COLO829 (cell line): ENCODE measurements at places on chromosomes 5 and 9.

DNA sequence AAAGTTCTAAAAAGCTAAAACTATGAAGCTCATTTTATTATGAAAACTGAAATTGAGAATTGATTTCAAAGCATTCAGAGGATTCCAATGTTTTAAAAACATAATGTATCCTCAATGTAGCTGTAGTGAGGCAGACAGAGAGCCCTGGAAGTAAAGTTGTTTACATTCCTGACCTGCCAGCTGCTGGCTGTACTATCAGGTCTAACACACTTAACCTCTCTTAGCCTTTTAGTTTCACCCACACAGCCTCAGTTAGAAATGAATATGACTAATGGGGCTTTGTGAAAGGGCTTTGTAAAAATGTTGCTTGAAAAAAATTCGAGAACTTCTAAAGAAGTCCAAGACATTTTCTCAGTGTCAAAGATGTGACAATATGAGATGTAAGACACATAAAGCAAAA lies 122.6 kb downstream of the FBXL17 start:
- DNase-seq = peak; percentile 2

DNA sequence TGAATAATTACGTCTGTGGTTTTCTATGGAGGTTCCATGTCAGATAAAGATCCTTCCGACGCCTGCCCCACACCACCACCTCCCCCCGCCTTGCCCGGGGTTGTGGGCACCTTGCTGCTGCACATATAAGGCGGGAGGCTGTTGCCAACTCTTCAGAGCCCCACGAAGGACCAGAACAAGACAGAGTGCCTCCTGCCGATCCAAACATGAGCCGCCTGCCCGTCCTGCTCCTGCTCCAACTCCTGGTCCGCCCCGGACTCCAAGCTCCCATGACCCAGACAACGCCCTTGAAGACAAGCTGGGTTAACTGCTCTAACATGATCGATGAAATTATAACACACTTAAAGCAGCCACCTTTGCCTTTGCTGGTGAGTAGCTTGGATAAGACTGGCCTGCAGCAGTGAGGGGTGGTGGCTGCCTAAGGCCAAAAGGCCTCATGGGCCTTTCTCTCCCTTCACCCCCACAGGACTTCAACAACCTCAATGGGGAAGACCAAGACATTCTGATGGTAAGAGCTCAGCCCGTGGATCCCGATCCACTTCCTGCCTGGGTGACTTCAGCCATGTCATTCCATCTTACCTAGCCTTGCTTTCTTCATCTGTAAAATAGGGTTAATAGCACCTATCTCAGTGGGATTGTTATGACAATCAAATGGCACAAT lies at the start of gene IL3:
IL3 (plus strand) TSS at position 155 of the 661 bp plus-strand sequence; CDS start at position 207, 52 bp downstream.
- DNase-seq = no peak

DNA sequence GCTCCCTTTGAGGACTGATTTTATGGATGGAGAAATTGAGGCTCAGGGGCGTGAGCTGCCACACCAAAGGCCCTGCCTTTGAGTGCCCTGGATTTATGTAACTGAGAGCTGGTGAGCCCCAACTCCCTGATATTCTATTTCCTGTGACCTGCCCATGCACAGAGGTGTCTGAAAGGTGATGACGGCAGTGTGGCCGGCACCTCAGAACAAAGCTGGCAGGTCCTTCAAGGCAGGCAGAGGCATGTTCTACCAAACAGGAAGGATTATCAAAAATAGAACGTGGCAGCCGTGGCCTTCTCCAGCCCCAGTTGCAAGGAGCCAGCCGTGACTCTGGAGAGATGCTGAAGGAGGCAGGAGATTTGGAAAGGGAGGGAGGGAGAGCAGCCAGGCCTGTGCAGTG lies 36.2 kb downstream of the INSYN2B start:
- no peak for DNase-seq

DNA sequence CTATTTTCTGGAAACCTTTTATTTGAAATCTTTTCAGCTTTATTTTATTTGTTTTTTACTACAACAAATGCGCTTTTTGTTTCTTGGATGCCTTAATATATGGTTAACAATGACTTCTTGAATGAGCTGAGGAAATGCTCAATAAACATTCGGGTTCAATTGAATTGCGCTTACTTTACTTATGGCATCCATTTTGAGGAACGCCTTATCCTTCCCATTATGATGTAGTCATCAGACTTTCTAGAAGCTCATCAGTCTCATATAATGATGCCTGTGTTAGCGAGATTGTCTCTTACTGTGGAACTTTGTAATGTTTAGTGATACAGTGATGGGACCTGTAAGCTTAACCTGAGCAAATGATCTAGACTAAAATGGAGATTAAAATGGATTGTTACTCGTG lies 916 bp downstream of the SHLD3 start:
- DNase-seq = peak; percentile 2

DNA sequence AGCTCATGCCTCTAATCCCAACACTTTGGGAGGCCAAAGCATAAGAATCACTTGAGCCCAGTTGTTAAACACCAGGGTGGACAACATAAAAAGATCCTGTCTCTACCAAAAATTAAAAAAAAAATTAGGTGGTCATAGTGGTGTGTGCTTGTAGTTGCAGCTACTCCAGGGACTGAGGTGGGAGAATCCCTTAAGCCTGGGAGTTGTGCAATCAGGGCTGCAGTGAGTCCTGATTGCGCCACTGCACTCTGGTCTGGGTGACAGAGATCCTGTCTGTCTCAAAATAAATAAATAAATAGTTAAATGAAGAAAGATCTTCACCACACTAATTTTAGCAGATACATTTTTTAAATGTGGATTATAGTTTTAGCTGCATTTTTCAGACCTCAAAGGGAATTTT lies 433.2 kb downstream of the MAT2B start:
- no peak for DNase-seq

DNA sequence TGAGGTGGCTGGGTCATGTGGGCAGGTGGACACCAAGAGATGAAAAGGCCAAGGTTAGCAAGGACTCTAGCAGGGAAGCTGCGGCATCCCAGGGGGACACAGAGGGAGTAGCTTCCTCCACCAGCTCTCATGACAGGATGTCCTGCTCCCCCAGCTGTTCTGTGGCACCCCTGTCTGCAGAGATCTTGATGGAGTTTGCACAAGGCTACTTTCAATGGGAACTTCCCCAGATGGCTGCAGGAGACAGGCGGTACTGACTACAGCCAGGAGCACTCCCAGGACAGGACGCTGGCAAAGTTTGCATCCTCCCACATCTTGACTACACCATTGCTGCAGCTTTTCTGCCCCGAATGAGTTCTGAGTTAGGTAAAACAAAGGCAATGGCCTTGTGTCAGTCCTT lies 312.8 kb downstream of the TLE4 start:
- no peak for DNase-seq

DNA sequence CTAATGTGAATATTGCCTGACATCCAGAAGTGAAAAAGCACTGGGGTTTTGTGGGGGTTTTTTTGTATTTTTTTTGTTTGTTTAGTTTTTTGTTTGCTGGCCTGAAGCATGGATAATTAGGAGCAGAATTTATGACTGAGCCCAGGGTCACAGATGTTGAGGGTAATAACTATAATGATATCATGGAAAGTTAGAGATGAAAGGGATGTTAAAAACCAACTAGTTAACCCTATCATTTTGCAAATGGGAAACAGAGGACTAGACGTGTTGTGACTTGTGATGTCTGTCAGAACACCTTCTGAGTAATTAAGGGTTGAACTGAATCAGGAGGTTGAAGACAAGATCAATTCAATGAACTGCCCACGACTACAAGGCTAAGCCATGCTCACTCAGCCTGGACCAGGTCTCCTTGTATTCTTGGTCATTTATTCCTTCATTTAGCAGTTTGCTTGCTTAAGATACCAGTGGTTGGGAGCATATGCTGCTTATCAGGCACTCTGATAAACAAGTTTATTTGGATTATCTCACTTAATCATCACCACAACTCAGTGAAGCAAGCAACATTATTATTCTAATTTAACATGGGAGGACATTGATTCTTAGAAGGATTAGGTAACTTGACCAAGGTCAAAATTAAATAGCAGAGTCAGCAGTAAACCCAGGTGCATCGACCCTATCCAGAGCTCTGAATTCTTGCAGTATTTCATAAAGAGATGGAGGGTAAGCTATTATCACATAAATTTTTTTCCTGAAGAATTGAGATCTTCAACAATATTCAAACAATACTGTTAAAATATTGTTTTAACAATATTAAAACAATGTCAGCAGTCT lies 75.7 kb upstream of the PIK3R1 start:
- DNase-seq = no peak

- peak; percentile 58 for DNase-seq
These were observed at the start of gene ZNF462 for GRCh38 chr9:106862821-106863720. Gene ZNF462, plus strand, starts transcription at chr9:106863166. Its CDS starts 60,218 bp downstream, at chr9:106923384.

DNA sequence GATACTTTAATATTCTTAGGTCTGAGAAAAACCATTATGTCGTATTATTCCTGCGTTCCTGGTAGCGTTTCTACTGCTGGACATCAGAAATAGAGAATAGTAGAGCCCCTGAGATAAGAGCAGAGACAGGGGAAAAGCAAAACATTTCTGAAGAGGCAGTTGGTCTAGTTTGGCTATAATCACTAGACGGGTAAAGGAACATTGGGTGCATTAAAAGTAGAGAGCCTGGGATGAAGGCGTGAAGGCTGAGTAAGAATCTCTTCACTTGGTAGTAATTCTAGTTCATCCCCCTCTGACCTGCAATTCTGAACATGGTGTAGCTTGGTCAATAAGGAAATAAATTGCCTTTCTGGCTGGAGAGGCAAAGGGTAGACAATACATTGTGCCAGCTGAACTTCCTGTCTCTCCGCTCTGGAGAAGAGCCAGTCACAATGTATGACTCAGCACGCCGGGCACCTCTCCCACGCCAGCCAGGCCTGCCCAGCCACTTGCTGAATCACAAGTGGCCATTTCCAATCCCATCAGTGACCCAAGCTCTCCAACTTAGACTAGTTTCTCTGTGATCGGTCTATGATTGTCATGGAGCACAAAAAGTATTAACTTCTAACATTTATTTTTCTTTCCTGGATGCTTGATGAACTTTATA lies 75.4 kb downstream of the STK32A start:
- DNase-seq = peak; percentile 63

- no peak for DNase-seq
These were observed 375.3 kb upstream of the DAB2 start for GRCh38 chr5:39800042-39800601.

- no peak for DNase-seq
These were observed 31.9 kb upstream of the FTMT start for GRCh38 chr5:121819682-121820261.

DNA sequence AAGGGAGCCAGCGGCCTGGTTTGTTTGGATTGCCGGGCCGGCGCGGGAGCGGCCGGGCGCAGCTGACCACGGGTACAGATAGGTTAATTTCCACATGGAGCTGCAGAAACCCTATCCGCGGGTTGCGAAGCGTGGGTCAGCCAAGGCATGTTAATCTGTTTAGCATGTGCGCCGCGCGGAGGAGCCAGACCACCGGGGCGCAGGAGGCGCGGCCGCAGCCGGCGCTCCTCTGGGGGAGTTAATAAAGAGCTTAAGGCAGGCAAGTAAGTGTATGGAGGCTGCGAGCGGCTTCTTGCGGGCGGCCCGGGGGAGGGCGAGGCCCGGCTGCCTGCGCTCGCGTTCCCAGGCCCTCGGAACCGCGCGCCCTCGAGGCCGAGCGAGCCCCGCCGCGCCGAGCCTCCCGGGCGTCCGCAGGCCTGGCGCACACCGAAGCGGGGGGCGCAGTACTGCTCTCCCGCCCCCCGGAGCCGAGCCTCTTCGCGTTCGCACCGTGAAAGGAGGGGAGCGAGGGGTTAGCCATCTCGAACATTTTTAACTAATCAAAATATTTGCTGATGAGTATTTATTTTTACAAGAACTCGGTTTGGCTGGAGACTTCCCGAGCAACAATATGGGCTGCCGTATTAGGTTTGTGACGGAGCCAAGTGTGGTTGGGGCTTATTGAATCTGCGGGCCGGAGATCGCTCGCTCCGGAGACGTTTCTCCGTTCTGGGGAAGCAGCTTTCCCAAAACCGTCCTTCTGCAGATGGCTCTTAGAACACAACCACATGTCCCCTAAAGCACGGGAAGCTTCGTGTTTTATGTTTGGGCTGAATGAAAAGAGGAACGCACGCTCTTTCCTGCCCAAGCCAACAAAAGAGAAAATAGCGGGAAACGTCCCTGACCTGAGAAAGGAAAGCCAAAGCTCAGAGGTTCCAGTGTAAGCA lies 28.8 kb downstream of the FOXD1 start:
- no peak for DNase-seq

GRCh38 chr9:118734696-118735095 lies 634.5 kb downstream of the BRINP1 start:
- no peak for DNase-seq

GRCh38 chr5:151079838-151080612 lies 809 bp downstream of the TNIP1 start:
- DNase-seq = no peak

DNA sequence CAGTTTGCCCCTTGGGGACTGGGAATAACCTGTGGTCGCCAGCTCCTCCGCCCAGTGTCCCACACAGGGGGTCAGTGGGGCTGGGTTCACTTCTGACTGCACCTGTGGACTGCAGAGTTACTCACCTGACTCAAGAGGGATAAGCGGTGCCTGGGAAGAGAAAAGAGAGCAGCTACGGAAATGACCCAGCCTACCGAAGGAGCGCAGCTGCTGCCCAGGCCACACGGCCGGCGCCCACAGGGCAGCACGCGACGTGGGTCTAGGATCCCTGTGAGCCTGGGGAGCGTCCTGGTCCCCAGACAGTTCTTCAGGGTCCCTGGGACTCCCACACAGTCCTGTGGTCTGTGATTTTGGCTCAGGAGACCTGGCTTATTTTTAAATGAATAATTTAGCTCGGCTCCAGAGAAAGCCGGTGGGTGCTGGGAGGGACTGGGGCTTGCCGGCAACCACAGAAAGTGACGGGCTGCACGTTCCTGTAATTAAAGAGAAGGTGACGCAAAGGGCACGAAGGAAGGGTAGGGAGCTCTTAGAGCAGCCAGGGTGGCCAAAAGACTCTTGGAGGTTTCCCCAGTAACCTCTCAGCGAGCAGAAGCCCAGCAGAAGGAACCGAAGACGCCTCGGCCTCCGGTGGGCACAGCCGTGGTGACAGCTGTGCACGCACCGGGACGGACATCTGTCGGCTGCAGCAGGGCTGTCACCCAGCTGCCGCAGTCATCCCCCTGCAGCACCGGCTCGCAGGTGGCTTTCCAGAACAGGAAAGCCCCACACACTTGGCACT lies 97.5 kb upstream of the FCN2 start:
- DNase-seq = no peak

DNA sequence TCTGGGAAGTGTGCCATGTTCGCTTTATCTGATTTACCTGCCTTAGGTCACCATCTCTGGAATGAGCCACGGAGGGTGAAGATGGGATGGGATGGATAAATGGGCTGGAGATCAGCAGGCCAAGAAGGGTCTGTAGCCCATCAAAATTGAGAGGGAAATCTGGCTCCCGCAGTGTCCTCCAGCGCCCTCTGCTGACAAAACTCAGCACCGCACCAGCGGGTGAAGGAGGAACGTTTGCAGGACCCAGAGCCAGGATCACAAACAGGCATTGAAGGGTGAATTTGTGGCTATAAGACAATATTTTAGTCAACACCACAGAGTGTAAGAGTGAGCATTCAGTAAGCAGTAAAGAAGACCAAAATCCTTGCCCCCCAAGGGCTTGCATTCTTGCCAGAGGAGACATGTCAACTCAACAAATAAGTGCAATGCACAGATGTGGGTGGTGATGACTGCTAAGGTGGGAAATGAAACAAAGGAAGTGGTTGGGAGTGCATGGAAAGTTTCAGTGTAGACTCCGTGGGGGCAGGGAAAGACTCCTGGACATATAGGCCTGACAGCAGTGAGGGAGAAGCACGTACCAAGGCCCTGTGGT lies 124.4 kb downstream of the TENT4A start:
- DNase-seq = no peak

- DNase-seq = no peak
These were observed 19.1 kb downstream of the PALM2AKAP2 start for GRCh38 chr9:109799141-109799540.
